ENCODE measurements at places on chromosomes 13 and 19.

- DNase-seq: no peak
These were observed 25.5 kb downstream of the FGF14 start for GRCh38 chr13:102376318-102376717.

GRCh38 chr13:32191452-32191998 lies 123.6 kb downstream of the ZAR1L start:
- no peak for DNase-seq

DNA sequence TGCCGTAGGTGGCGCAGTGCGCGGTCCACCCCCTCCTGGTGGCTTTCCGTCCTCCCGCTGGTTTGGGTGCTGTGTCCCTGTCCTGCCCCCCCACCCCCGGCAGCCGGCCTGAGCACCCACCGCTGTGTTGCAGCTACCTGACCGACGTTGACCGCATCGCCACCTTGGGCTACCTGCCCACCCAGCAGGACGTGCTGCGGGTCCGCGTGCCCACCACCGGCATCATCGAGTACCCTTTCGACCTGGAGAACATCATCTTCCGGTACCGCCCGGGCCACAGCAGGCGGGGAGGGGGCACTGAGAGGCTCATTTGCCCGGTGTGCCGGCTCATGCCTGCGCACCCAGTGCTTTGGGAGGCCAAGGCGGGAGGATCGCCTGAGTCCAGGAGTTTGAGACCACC lies 20.6 kb downstream of the GNA11 start:
- no peak for DNase-seq

DNA sequence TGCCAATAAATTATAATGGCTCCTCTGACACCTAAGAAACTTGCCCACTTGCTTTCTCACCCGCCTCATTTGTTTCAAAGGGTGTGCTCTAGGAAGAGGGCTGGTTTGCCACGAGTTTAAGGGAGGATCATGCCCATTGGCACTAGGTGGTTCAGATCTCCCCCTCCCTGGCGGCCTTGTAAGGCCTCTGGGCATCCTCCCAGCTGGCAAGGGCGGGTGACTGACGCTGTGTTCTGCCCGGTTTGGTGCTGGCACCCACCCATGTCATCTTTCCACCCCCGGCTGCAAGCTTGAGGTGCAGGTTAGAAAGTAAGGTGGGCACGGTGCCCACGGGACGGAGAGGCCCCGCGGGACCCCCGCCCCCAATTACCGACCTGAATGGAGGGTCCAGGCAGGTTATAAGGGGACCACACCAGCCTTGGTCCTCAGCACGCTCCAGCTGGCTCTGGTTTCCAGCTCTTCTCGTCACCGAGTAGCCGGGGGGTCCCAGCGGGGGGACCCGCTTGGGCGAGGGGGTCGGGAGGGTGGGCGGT lies 90.4 kb downstream of the PTPRS start:
- DNase-seq: no peak

DNA sequence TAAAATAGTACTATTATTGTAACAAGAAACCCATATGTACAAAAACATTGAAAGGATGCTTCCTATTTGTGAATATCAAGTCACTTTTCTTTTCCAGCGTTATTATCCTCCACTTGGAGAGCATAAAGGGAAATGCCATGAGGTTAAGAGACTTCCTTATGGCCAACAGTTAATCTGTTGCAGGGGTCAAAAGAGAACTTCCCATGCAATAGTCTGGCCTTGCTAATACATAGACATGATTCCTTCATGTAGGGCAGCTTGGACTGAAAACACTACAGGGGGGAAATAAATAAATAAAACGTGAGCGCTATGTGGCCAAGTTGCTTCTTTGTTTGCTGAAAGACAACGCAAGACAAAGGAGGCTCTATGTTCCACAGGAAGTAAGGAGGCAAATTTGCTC lies 269.1 kb upstream of the EDNRB start:
- DNase-seq: no peak

DNA sequence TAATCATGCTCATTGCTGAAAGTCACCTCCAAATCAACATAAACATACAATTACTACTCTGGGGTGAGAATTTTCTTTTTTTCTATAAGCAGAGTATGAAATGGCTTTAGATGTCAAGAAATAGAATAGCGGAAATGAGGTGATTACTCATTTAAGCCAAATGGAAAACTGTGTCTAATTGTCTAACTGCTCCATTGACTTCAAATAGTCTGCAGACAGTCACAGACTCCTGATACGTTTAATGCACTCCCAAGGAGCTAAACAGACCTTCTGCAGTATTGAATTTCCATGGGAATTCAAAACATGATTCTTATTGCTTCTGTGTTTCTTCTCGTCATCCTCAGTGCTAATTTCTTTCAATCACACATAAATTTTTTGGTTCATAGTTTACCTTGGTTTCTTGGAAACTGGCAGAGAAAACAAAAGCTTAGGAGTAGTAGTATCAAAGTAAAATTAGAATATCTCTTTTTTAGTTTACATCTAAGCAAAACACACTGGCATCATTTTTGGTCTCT lies 865.2 kb upstream of the SLC10A2 start:
- no peak for DNase-seq

- no peak for DNase-seq
These were observed 75.2 kb upstream of the UBL3 start for GRCh38 chr13:29925457-29926097.

GRCh38 chr19:45866400-45867176 lies 2.5 kb downstream of the FOXA3 start:
- no peak for DNase-seq

GRCh38 chr13:23377579-23377978 lies 55.9 kb downstream of the SACS start:
- DNase-seq: no peak

GRCh38 chr13:21675095-21675991 lies 4.5 kb downstream of the FGF9 start:
- DNase-seq: peak; percentile 43

- DNase-seq: no peak
These were observed at the start of gene VSTM1 for GRCh38 chr19:54063350-54064116. Gene VSTM1 (minus strand): TSS chr19:54063897. CDS start chr19:54063777, 120 bp downstream.

- peak; percentile 64 for DNase-seq
These were observed 579 bp downstream of the ZNF566 start for GRCh38 chr19:36488846-36489117.

DNA sequence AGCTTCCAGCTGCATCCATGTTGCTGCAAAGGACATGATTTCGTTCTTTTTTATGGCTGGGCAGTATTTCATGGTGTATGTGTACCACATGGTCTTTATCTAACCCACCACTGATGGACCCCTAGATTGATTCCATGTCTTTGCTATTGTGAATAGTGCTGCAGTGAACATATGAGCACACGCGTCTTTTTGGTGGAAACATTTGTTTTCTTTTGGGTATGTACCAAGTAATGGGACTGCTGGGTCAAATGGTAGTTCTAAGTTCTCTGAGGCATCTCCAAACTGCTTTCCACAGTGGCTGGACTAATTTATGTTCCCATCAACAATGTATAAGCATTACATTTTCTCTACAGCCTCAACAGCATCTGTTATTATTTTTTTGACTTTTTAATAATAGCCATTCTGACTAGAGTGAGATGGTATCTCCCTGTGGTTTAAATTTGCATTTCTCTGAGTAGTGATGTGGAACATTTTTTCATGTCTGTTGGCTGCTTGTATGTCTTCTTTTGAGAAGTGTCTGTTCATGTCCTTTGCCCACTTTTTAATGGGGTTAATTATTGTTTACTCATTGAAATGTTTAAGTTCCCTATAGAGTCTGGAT lies 6.8 kb upstream of the UBE2L5 start:
- no peak for DNase-seq

GRCh38 chr13:114161028-114161556 lies 18.0 kb upstream of the CFAP97D2 start:
- peak; percentile 33 for DNase-seq

All from stimulated activated CD4-positive, alpha-beta T cell treated with anti-CD3 and anti-CD28 coated beads, Interleukin-1b, Interleukin-23, amount 100 ng/mL, for 48 hours (primary cell).